ENCODE measurements at places on chromosomes 4 and X.

DNA sequence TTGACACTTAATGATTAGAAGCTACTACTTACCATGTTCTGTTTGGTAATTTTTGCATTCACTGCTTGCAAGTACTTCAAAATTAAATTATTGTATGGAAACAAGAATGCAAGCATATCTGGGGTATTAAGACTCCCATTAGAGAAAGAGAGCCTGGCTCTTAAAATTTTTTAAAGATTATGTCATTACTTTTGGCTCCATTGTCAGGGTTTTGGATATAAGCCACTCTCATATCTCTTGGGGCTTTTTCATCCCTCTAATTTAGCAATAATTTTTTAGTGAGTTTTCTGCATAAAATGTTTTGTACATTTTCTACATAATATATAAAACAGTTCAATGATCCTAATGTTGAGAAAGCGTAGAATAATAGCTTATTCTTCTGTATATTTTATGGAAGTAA, 49.4 kb downstream of the SLC9A6 start:
- no peak for DNase-seq

DNA sequence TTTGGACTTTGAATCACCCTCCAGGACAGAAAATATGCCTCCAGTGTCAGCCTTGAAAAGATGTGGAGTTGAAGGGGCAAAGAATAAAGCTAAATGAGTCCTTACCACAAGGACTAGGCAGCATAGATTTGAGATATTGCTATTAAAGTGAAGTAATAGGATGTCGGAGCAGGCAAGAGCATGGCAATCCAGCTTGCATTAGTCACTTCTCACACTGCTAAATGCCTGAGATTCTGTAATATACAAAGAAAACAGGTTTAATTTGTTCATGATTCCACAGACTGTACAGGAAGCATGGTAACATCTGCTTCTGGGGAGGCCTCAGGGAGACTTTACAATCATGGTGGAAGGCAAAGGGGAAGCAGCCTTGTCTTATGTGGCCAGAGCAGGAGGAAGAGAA, 109.8 kb upstream of the PCDH7 start:
- no peak for DNase-seq

GRCh38 chrX:31608638-31609037, 536.8 kb upstream of the FTHL17 start:
- no peak for DNase-seq

DNA sequence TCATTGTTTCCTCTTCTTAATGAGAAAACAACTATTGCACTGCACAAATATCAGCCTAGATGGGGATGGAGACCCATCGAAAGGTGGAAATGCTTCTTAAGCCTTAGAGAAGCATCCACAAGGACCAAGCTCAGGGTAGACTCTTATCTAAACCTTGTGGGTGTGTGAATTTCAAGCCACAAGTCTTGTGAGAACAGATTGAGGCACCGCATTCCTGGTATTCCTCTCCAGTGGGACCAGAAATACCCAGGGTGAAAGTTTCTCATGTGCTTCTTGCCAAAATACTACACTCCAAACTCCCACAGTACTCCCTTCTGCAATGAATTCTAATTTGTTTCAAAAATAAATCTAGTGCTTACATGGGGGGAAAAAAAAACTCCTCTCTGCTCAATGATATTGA, 375.6 kb downstream of the PDGFC start:
- DNase-seq, result no peak

GRCh38 chr4:41287852-41288251, 31.1 kb downstream of the UCHL1 start:
- DNase-seq, result no peak

GRCh38 chr4:140189805-140190204, 35.8 kb upstream of the MAML3 start:
- DNase-seq, result no peak

GRCh38 chr4:6422866-6423265, 49.5 kb downstream of the PPP2R2C start:
- DNase-seq, result no peak

- DNase-seq, result no peak
Measured at GRCh38 chr4:153451911-153452657, 14.1 kb upstream of the TMEM131L start.

- DNase-seq, result no peak
Measured at GRCh38 chr4:24024605-24025004, 134.8 kb upstream of the PPARGC1A start.

- no peak for DNase-seq
Measured at GRCh38 chr4:5651089-5651488, 57.3 kb downstream of the EVC2 start.

DNA sequence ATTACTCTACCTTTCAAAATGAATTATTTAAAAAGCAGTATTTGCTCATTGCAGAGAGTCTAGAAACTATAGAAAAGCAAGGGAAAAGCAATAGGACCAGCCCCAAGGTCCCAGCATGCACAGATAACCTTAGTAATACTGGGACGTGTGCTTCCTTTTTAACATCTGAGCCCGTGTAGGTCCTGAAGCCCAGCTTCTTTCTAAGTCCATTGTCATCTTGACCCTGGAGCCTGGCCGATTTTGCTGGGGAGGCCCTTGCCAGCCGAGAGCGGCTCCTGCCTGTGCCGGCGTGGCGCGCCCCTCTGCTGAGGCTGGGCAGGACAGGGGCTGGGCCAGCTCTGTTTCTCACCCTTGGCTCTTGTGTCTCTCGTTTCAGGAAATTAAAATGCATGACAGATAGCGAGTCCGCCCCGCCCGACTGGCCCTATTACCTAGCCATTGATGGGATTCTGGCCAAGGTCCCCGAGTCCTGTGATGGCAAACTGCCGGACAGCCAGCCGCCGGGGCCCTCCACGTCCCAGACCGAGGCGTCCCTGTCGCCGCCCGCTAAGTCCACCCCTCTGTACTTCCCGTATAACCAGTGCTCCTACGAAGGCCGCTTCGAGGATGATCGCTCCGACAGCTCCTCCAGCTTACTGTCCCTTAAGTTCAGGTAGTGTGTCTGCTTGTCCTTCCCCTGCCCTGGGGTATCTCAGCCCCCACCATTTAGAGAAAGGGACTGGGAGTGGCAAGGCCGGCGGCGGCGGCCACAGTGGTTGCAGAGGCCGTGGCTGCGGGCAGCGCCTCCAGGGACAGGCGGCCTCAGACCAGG, 4.1 kb downstream of the MSANTD1 start:
- no peak for DNase-seq

DNA sequence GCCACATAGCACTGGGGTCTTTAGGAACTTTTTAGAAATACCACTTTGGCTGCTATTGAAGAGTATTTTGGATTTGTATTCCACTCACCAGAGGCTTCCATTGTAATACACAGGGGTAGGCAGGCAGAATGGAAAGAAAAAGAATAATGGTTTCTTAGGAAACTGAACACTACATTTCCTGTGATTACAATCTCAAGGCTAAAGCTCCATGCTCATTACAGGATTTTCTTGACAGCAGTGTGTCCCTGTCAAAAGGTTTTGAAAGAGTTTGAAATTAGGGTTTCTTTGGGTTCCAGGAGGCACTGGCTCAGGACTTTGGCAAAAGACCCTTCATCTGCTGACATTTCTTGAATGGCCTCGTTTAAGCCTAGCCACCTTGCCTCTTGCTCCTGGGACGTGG, 74.8 kb upstream of the STIM2 start:
- no peak for DNase-seq

- no peak for DNase-seq
Measured at GRCh38 chr4:59960143-59960542, 1240.0 kb upstream of the ADGRL3 start.

- no peak for DNase-seq
Measured at GRCh38 chrX:110683925-110684324, 111.7 kb downstream of the CHRDL1 start.

DNA sequence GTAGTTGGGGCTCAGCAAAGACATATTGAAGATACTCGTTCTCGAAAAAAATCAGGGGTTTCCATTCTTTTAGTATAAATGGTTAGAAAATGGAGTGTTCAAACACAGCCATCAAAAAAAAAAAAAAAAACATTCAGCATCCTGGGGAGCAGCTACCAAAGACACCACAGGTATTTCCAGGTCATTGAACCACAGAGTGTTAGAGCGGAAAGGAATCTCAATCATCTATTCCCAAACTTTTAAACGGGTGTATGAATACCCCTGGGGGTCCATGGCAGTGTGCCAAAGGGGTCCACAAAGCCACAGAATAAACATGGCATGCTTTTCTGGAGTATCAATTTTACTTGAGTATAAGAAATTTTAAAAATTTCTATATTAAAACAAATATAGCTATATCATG, 6.9 kb upstream of the FGF16 start:
- DNase-seq, result no peak

- no peak for DNase-seq
Measured at GRCh38 chr4:115054836-115055235, 58.6 kb downstream of the NDST4 start.

DNA sequence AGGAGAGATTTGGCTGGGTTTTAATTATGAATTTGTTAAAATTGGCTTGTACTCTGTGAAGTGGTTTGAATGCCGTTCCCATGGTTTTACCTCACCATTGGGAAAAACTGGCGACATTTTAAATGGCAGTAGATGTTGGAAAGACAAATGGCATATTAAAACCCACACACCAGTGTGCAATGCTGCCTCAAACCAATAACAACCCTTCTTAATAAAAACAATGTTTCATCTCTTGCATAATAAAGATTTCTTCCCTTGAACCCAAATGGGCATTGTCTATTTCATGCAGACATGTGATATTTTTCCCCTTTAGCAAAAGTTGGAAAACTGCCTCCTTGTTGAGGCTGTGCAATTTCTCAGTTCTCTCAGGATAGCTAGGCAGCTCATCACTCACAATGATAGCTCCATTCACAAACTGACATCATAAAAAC, 33.7 kb downstream of the GABRB1 start:
- DNase-seq, result no peak

DNA sequence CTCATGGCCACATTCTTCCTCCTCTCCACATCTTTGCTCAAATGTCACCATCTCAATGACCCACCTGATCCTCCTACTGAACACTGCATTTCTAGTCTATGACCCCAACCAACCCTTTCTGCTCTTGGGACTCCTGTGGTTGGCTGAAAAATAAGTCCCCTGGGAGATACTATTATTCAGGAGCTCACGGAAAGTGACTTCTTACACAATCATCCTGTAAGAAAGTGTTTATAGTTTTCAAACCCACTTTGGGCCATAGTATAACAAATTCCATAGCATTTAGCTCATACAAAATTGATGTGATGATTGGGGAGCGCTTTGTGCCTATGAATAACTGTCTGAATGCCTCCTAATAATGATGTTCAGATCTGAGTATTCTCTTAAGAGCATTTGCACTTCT, 161.4 kb upstream of the HS3ST1 start:
- no peak for DNase-seq

DNA sequence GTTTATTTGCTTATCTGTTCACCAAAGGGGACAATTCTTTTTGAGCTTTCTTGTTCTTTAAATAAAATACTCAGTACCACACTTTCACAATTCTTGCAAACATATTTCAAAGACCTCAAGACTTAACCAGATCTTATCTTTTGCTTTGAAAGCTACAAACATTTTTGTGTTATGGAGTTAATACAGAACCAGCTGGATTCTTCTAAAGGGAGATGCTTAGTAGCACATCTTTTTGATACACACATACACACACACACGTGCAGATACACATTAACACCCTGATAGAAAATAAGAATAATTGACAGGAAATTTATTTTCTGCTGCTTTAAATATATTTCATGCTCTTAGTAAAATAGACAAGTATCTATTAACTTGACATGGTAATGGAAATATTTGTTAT, 379.1 kb downstream of the SH2D1A start:
- no peak for DNase-seq

DNA sequence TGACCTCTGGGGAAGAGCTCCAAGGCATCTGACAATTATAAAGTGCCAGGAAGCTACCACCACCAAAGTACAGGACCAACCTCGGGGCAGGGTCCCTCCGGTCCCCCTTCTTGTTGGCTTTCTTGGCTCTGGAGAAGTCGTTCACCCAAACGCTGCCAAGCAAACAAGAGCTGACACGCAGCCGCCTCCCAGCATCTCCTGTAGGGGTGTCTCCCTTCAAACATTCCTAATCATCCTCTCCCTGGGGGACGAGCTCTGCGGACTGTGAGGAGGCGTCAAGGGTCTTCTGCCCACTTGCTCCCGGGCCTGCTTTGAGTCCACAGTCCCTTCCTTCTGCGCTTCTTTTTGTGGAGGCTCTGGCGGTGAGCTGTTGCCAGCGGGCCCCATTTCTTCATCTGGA, 158.9 kb upstream of the MAB21L2 start:
- DNase-seq, result no peak

- no peak for DNase-seq
Measured at GRCh38 chr4:129561886-129562671, 466.1 kb downstream of the C4orf33 start.

- DNase-seq, result no peak
Measured at GRCh38 chr4:137467537-137467936, 64.8 kb downstream of the PCDH18 start.

DNA sequence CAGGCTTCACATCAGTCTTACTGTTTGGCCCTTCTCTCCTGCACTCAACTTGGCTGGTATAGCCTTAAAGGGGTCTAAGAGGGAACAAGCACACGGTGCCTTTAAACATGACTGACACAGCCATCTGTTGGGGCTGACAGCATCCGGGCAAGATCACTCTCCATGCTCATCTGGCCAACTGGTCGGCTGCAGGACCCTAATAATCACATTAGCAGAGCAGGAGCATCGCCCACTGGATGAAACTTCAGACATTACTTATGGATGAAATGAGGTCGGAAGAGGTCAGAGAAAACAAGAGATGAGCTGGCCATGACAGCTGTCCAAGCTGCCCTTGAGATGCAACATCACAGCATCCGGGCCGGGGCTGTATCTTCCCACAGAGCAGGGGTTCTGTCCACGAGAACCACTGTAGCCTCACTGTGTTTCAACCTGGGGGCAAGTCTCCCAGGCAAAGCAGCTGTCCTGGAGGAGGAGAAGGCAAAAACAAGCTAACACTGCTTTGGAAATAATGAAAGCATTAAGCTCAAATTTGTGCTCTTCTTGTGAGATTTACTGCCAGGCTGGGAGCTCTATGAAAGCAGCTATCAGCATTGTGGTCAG, 94.4 kb upstream of the TTC29 start:
- no peak for DNase-seq

GRCh38 chr4:156659983-156660382, 311.6 kb downstream of the PDGFC start:
- DNase-seq, result no peak

DNA sequence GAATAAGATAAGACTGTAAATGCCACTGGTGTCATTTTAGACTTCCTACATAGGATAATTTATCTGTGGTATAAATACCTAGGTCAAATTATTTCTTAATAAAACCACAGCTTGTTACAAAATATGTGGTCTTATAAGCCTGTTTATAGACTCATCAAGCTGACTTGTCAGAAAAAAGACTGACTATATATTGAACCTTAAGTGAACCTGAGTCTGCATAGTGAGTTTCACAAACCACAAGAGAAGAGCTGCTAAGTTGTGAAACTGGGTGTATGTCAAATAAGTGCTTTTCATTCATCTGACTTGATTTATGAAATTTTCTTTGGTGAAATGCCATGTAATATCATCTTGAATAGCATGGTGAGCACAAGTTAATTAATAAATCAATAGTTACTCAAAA, 48.4 kb upstream of the TMPRSS11A start:
- DNase-seq, result no peak

GRCh38 chr4:176441594-176441993, 121.8 kb downstream of the SPCS3 start:
- DNase-seq, result no peak

- no peak for DNase-seq
Measured at GRCh38 chr4:12889054-12889453, 595.1 kb downstream of the RAB28 start.

Data from activated CD4-positive, alpha-beta T cell treated with anti-CD3 and anti-CD28 coated beads for 24 hours (primary cell).